Daoy (cell line): ENCODE measurements at places on chromosomes 11 and 22. TPM values are rescaled to one million over a fixed set of nuclear protein-coding genes. Genes with fewer than 3 reads are reported as not detected.
A peak's percentile ranks its signal among the peaks of the same experiment; 100 is the strongest.

DNA sequence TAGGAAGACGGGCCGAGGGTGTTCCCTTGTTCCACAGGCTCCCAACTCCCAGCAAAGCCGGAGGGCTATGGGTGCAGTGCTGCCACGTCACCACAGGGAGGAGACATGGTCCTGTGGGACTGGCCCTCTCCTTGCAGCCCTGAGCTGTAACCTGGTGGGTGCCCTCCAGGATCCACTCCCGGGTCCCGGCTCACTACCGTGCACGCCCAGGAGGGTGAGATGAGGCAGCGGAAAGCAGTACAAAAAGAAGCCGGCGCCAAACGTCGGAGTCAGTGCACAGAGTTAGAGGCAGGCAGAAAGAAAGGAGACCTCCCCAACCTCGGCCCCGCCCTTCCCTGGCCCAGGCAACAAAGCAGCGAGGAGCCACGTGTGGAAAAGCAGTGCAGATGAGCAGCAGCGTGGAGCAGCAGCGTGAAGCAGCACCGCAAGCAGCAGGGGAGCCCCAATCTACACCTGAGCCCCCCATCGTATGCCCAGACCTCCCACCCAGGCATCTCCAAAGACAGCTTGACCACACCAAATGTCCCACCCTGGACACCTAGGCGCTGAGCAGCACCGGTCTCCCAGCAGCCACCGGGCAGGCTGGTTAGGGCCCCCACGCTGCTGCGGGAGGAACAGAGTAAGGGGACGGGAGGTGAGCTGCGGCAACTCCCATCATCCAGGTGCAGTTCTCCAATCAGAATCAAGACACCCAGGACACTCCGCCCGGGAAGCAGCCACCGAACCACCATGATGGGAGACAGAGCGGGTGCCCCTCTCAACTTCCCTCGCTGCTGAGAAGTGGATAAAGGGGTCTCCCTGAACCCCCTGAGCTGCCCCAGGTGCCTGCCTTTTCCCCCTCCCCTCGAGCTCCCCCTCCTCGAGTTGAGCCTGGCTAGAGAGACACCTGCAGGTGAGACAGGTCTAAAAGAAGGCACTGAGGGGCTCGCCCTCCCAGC, 28.8 kb downstream of the IGSF9B start:
- peak; percentile 75 for DNase-seq

GRCh38 chr22:19845054-19845722, 9.5 kb downstream of the GNB1L start:
- peak; percentile 4 for DNase-seq

- no peak for DNase-seq
Measured at GRCh38 chr11:10379022-10379421, 74.1 kb downstream of the ADM start.

GRCh38 chr22:24043958-24044357, 32.9 kb downstream of the CABIN1 start:
- no peak for DNase-seq

DNA sequence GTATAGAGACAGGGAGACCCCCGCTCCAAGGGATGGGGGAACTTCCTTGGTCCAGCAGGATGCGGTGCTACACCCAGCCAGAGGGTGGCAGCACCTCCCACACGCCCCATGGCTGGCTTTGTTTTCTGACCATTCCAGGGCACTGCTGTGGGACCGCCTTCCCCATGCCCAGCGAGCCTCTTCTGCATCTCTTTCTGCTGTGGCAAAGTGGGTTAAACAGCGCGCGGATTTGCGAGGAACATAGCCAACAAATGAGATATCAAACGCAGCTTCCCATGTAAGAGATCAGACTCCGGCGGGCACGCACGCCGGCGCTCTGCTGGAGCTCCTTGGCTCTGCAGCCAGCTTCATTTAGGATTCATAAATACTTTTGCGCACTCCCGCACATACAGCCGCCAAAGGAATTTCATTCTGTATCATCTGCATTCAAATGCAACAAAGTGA, 485.8 kb upstream of the CADM1 start:
- peak; percentile 26 for DNase-seq

GRCh38 chr22:35837101-35837727, 119.5 kb downstream of the APOL5 start:
- peak; percentile 8 for DNase-seq

DNA sequence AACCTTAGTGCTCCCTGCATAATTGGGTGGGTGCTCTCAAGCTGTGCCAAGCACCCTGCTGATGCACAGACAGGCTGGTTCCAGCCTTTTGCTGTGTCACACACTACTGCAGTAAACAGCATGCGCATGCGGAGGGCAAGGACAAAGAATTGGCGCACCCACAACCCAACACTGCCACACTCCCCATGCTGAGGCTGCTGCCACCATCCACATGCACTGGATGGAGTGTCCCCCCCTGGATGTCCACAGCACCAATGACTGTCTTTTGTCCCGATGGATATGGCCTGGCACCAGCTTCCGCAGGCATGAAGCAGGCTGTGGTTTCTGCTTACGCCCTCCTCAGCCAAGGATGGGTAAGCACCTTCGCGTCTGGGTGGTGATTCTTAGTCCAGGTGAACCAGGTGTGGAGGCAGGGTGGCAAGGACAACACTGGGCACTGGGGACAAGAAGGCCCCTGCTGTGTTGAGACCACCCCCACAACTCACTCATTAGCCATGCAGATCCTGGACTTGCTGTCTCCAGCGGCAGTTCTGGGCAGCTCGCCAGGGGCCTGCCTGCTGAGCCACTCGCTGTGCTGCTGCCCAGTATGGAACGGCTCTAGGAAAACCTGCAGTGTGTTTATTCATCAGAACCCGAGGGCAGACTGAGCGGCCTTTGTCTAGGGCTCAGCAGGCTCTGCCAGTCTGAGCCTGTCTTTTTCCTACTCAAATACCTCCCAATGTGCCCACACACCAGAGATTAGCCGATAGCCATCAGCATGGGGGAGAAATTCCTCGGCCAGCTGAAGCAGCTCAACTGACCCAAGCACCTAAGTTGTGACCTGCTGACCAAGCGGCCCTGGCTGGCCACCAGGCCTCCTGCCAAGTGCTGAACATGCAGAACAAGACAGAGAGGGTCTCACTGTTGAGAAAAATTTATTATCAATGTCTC, 8.2 kb upstream of the NAP1L4 start:
- no peak for DNase-seq

- DNase-seq: no peak
Measured at GRCh38 chr11:100748153-100748552, 61.1 kb downstream of the ARHGAP42 start.

DNA sequence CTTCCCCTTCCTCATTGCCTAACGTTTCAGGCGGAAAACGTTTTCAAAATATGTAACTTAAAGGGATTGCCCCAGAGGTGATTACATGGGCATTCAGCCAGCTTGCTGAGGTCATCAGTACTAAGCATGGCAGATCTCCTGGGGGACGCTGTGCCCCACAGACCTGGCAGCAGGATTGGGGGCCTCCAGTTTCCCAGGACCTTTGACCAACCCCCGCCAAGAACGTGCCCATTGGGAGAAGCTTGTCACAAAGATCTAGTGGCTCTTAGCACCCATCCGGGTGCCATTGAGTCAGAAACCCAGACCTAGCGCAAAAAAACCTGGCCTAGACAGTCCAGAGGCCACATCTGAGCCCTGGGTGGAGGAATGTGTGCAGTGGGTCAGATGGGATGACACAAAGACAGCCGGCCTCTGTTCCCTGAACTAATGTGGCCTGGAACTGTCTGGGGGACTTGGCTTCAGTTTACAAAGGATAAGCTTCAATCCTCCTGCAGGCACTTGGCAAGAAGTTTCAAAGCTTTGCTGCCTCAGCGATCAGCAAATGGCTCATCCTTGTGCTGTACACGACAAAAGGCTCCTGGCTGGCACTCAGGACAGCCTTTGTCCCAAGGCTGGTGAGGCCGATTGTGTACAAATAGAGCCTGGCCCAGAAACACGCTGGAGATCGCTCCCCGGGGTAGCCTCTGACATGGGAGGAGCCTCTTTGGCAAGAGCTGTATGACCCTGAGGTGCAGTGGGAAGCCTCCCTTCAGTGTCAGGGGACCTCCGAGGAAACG, 9.5 kb downstream of the C1QTNF6 start:
- peak; percentile 69 for DNase-seq

GRCh38 chr11:62269654-62270278, at the start of gene SCGB2A2:
Gene SCGB2A2 (plus strand): TSS chr11:62270158. CDS start chr11:62270217, 59 bp downstream.
- peak; percentile 10 for DNase-seq

DNA sequence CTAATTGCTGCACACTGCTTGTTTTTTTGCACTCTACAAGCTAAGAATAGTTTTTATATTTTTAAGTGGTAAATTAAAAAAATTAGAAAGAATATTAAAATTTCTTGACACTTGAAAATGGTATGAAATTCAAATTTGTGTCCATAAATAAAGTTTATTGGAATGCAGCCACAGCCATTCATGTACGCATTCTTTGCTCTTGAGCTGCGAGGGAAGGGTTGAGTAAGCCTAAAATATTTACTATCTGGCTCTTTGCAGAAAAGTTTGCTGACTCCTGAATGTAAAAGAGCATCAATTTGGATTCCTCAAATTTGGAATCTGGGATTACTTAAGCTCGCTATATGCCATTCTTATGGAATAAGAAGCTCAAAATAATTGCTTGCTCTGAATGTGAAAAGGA, 3.4 kb upstream of the ADAMTS8 start:
- no peak for DNase-seq

DNA sequence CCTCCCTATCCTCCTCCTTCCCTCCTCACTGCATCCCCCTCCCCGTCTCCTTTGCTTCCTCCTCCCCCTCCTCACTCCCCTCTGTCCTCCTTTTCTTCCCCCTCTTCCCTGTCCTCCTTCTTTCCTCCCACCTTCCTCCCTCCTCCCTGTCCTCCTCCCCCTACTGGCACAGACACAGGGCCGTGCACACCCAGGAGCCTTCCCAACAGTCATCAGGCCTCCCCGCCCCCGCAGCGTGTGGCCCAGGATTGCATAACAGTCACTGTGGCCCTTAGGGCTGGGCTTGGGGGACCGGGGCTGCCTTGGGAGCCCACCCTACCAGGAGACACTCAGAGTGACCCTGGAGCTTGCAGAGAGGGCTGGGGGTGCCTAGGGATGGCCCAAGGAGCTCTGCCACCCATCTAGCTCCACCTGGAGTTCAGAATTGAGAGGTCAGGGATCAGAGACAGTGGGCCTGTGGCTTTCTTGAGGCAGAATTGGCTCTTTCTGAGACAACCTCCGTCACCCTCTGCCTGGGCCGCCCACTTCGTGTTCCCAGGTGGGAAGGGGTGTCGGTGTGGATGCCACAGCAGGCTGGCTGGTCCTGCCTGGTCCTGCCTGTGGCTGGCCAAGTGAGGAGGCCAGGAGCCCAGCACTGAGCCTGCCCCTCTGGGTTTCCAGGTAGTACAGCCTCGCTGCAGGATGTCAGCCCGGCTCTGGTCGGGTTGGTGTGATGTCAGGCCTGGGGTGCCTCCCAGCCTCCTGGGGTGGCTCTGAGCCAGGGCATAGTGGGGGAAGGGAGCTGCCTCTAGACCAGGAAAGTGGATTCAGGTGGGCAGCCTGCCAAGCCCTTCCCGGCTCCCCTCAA, 1.6 kb downstream of the SPI1 start:
- no peak for DNase-seq

GRCh38 chr11:103112364-103112763, 3.1 kb downstream of the DYNC2H1 start:
- DNase-seq: no peak

DNA sequence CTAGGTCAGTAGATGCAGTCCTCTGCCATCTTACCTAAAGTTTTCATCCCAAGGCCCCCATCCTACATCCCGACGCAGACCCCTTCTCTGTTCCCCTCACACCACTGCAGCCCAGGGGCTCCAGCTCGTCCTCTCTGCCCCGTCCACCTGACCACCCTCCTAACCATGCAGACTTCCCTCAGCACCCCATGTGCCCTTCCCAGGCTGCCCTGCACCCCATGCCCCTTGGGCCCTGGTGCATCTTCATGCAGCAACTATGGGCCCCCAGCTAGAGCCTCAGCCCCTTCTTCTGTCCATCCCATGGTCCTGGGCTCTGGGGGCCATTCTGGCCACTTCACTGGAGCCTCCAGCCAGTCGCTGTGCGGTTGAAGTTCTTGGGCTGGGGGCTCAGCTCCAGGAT, 2.9 kb downstream of the PRR33 start:
- no peak for DNase-seq

DNA sequence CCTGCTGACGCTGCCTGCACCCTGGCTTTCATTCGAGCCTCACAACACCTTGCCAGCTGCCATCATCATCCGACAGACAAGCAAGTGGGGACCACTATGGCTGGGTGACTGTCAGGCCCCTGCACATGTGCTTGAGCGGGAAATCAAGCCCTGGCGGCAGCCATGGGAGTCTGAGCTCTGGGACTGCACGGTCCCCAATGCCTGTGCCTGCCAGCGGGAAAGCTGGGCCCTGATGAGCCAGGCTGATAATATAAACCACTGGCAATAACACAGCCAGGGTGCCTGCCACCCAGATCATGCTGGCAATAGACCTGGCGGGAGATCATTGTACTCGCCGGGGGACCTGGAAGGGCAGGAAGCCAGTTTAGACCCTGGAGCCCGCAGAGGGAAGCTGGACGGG, 2.5 kb downstream of the FGF3 start:
- DNase-seq: no peak

DNA sequence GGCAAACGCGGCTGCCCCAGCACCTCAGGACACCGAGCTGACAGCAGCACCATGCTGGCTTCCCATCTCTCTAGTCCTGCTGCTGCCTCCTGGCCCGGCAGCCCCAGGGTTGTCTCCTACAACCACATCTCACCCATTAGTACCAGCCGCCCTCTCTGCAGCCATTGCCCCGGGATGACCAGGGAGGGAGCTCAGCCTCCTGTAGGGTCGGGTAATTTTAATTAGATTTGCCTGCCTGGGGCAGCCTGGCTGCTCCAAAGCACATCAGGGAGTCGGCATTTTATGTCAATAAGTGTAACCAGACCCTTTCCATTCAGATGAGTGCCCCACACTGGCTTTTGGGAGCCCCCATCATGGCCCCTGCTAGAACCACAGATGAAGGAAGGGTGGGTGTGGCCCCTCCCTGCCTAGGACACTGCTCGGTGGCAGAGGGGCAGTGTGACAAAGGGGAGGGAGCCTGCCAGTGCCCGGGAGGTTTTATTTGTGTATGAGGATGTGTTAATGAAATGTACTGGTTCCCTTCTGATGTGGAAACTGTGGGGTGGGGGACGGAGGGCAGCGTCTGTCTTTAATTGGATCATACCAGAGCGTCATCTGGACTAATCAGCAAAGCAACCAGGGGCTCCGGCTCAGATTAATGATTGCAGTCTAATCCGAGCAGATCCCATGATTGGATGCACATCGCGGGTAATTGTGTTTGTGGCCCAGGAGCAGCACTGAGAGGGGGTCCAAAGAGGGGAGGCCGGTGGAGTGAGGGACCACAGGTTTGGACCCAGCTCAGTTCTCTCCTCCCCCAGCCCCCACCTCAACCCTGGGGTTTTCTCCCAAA, 125.3 kb downstream of the FEZ1 start:
- DNase-seq: no peak

MRGPRX4 gene
- not detected in 2 replicates for total RNA-seq

OR5P2 gene
- total RNA-seq: not detected in 2 replicates

GTSE1 gene
- 21.1 and 27.8 TPM in 2 replicates for total RNA-seq

SAA2 gene
- 3.0 TPM in 1 of 2 replicates, not detected in the other for total RNA-seq

AP1B1 gene
- 57.8 and 62.6 TPM in 2 replicates for total RNA-seq

FLRT1 gene
- not detected in 2 replicates for total RNA-seq

PGA5 gene
- total RNA-seq: not detected in 2 replicates

HTR3B gene
- total RNA-seq: not detected in 2 replicates

APOA1 gene
- 0.11 TPM in 1 of 2 replicates, not detected in the other for total RNA-seq

SHISAL1 gene
- total RNA-seq: 6.8 and 8.7 TPM in 2 replicates

KCNJ4 gene
- 0.80 and 2.1 TPM in 2 replicates for total RNA-seq

PGM2L1 gene
- total RNA-seq: 8.1 and 10.1 TPM in 2 replicates
